Breast epithelium (tissue), 4 donors: ENCODE measurements at places on chromosomes 2 and 18. TPM values are rescaled to one million over a fixed set of nuclear protein-coding genes. Genes with fewer than 3 reads are reported as not detected.
A peak's percentile ranks its signal among the peaks of the same experiment; 100 is the strongest.

DNA sequence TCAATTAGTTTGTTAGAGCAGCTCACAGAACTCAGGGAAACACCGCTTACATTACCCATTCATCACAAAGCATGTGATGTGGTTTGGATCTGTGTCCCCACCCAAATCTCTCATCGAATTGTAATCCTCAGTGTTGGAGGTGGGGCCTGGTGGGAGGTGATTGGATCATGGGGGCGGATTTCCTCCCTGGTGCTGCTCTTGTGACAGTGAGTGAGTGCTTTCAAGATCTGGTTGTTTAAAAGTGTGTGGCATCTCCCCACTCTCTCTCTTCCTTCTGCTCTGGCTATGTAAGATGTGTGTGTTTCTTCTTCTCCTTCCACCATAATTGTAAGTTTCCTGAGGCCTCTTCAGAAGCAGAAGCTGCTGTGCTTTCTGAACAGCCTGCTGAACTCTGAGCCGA lies 63.5 kb upstream of the AGPS start:
- no peak for DNase-seq

GRCh38 chr2:237128026-237128703 lies 42.5 kb downstream of the COPS8 start:
- DNase-seq, result peak; percentile 82

GRCh38 chr2:96157649-96158553 lies 12.7 kb upstream of the DUSP2 start:
- DNase-seq, result no peak

GRCh38 chr18:55097456-55098170 lies 138.4 kb upstream of the CCDC68 start:
- DNase-seq, result no peak

Gene DRC1
- total RNA-seq, result not detected

Gene ACTR2
- 75.1 TPM for total RNA-seq
